ENCODE measurements at places on chromosomes 3 and 15.

GRCh38 chr3:58857402-58857801, 190.8 kb upstream of the FAM3D start:
- no peak for DNase-seq

DNA sequence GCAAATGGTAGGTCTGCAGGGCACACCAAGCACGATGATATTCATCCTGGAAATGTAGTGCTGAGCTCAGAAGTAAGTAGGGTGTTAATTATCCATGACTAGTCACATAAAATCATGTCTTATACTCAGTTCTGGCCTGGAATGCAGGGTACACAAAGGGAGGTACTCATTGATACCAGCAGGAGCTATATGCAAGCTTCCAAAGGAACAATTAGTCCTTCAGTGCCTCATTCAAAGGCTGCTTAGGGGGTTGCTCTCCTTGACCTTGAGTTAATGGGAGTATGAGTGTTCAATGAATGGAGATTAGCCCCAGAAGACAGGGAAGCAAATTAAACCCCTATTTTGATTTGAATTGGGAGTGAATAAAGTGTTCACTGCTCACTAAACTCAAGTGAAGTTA, 38.3 kb downstream of the CNTN6 start:
- no peak for DNase-seq

DNA sequence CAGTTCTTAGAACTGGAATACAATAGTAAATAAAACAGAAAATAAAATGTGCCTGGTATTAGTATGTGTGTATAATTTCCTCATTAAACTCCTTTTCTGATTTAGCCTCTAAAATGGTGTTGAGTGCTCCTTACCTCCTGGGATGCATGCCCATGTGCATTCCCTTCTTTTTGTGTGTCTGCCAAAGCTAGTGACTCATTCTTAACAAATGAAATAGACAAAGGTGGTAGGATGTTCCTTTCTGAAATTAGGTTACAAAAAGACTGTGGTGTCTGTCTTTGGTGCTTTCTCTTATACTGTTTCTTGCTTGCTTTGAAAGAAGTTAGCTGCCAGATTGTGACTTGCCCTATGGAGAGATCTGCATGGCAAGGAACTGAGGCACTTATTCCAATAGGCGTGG, 623.7 kb downstream of the GRM7 start:
- DNase-seq, result no peak

- peak; percentile 78 for DNase-seq
These were observed 83.8 kb upstream of the PPIB start for GRCh38 chr15:64246364-64247189.

GRCh38 chr3:160245261-160245800, 20.1 kb downstream of the C3orf80 start:
- DNase-seq, result no peak

GRCh38 chr3:189655617-189656016, 24.4 kb downstream of the TP63 start:
- no peak for DNase-seq

All from HS-27A (cell line).